GM06990 (cell line): ENCODE measurements at places on chromosomes 11 and 22.

DNA sequence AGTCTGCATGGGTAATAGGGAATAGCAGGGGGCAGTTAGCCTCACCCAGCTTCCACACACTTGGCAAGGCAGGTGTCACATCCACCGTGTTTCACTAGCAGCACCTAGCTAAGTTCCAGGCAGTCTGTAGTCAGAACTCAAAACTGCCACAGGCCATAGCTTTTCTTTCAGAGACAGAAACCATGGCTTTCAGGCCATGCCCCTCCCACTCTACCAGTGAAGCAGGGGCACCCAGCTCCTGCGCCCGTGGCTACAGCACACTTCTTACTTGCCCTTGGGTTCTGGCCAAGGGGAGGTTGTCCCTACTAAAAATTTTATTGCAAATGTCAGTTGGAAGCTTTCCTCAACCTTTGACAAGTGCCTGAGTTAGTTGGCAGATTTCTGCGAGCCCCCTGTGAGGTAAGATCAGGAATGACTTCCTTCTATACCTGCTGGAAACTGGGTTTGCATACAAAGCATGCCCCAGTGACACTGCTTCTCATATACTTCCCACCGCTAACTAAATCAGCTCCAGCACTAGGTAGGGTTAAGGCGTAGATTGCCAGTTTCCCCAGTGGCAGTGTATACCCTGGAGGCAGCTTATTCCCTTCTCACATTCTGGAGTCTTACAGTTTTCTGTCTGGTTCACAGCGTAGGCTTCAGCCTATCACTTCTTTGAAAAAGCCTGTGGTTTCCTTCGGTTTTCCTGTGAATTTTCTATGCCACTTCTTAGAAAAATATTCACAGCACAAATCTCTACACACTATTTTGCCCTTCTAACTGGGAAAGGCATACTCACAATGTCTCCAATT, 139.0 kb upstream of the LUZP2 start:
- DNase-seq: no peak

- DNase-seq: no peak
These were observed 114.1 kb downstream of the LARGE1 start for GRCh38 chr22:33806191-33806590.

DNA sequence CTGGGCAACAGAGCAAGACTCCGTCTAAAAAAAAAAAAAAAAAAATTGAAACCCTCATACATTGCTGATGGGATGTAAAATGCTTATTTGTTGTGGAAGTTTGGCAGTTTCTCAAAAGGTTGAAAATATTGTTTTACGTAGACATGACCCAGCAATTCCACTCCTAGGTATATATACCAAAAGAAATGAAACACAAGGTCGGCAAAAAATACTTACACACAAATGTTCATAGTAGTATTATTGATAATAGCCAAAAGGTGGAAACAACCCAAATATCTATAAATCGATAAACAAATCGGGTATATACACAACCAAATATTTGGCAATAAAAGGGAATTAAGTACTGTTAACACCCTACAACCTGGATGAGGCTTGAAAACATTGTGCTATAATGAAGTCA, 5.1 kb upstream of the ZNF143 start:
- DNase-seq: no peak

DNA sequence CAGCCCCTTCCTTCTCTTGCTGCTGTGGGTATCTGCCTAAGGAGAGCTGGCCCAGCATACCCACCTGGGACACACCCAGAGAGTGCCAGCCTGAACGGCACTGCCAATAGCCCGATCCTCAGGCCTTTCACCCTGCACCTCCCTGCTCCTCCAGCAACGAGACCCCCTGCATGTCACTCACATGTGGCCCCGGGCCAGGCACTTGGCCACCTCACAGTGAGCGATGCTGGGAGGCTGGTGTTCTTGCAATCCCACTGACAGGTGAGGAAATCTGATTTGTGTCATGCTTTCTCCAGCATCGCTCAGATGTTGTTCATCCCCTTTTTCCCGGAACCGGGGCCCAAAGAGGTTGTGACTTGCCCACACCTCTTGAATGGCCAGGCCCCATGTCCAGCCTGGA, 20.5 kb downstream of the DAGLA start:
- DNase-seq: no peak

- no peak for DNase-seq
These were observed 333.5 kb upstream of the PITPNB start for GRCh38 chr22:28252539-28252938.

- no peak for DNase-seq
These were observed 108.9 kb upstream of the DDI1 start for GRCh38 chr11:103927535-103927934.

GRCh38 chr11:119361056-119361787, 14.7 kb upstream of the MFRP start:
- DNase-seq: peak; percentile 63

DNA sequence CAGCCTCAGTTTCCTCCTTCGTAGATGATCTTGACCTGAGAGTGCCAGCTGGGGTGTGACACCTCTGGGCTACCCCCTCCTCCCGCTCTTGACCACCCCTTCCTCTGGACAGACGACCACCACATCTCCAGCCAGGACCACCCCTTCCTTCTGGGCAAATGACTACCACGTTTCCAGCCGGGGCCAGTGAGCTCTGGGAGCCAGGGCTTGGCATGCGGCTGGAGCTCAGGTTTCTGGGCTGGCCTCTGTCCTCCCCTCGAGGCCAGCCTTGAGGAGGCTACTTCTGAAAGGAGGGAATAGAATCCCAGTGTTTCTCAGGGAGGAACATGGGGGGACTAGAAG, 120.9 kb downstream of the KCNQ1OT1 start:
- no peak for DNase-seq

GRCh38 chr11:45423475-45424120, 137.5 kb upstream of the SYT13 start:
- DNase-seq: no peak

GRCh38 chr11:74311352-74311926, at the start of gene P4HA3:
P4HA3 (minus strand) TSS chr11:74311640; CDS start chr11:74311611, 29 bp downstream.
- DNase-seq: peak; percentile 37

GRCh38 chr22:23180893-23181720, 798 bp downstream of the BCR start:
- peak; percentile 54 for DNase-seq

GRCh38 chr11:39741066-39741465, 1718.4 kb downstream of the LRRC4C start:
- DNase-seq: no peak

GRCh38 chr11:60860943-60861342, 5.2 kb upstream of the PTGDR2 start:
- no peak for DNase-seq

DNA sequence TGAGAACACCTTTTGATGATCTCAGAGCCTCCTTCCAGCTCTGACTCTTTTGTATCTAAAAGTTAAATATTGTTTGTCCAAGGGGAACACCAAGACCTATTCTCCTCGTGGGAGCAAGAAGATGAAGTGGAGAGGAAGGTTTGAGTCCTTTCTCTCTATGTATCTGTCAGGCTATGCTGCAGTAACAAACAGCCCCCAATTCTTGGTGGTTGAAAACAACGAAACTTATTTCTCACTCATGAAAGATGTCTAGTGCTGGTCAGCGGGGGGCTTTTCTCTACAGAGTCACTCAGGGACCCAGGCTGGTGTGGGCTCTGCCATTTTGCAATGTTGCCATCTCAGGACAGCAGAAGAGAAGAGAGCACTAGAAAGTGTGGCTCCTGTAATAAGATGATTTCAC, 6.2 kb upstream of the CRYBB2 start:
- DNase-seq: no peak

DNA sequence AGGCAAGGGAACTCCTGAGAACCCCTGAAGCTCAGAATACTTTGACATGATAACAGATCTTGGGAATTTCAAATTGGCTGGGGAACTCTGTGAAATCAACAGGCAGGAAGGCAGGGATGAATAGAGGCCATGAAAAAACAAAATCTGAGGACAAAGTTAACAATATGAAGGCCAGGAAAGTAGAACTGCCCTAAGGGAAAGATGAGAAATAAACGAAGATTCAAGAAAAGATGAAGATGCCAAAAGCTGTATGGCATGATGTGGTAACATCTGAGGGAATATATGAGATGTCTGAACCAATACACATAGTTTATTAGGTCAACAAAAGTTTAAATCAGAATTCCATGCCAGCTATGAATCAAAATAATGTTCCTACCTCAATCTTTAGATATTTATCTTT, 25.0 kb downstream of the SERGEF start:
- DNase-seq: no peak

- no peak for DNase-seq
These were observed 193.4 kb upstream of the BLID start for GRCh38 chr11:122309262-122309925.
